ENCODE measurements at places on chromosomes 5 and 9.
A peak's percentile ranks its signal among the peaks of the same experiment; 100 is the strongest.

GRCh38 chr9:16442622-16443021 is 427.8 kb downstream of the BNC2 start:
- no peak for DNase-seq

GRCh38 chr5:168890816-168891812 is 311.9 kb upstream of the PANK3 start:
- no peak for DNase-seq

GRCh38 chr9:136935651-136936050 is 8.9 kb downstream of the FBXW5 start:
- no peak for DNase-seq

DNA sequence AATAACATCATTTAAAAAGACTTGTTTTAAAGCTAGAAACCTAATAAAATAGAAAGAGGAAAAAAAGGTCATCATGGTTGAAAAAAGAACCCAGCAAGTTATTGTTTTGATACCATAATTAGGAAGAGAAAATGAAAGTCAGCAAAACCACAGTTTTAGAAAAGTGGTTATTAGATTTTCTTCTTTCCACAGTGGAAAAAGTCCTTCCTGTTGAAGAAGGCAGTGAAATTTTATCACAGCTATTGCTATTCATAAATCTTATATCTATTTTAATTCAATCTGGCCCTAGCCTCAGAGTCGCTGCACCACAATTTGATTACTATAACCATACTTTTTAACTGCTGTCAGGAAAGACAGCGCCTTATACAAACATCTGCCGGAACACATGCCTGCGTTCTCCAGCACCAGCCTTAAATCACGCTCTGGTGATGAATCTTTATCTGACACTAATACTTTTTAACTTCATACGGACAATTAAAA is 60.3 kb downstream of the MAPKAP1 start:
- peak; percentile 30 for DNase-seq

DNA sequence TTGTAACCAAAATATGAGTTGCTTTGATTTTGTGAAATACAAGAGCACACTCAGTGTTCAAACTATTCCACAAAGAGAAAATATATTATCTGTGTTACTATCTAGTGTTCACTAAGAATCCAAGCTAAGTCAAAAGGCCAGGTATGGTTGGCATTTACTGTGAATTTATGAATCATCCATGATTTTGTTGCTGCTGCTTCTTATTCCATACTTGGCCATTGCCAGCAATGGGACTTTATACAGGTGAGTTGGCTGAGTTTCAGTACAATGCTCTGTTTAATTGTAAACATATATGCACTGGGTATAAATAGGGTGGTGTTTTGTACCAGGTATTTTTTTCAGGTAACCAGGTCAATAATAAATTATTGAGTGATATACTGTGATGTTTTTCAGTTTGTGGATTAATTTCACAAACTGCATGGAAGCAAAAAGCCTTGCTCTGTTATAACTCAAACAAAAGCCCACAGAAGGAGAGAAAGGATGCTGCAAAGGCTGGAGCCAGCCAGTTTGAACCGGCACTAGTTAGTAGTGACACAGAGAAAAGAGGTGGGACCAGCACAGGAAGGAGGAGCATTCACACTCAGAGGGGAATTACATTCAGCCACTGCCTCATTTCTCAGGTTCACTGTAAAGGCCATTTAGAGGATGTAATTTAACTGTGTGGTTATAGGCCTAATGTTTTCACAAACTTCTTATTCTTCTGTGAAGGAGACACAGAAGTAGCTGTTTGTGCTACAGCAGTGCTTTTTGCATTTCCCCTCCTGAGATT is 381.8 kb downstream of the ADGRV1 start:
- peak; percentile 61 for DNase-seq

- no peak for DNase-seq
Measured at GRCh38 chr9:3040761-3041160, 196.9 kb upstream of the PUM3 start.

DNA sequence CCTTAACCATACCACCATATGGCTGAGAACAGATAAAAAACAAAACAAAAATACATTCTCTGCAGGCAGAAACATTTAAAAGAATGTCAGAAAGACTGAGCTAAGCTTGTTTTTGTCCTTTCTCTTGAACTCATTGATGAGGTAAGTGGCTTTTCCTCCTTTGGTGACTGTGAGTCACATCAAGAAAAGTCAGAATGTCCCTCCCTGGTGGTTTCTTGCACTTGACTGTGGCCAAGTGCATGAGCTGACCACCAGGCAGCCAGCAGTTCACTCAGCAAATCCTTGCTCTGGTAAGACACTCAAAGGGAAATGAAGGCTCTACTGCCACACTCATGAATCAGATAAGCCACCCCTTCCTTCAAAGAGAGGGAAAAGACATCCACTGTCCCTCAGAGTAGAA is 970.9 kb downstream of the TAF11L14 start:
- no peak for DNase-seq

DNA sequence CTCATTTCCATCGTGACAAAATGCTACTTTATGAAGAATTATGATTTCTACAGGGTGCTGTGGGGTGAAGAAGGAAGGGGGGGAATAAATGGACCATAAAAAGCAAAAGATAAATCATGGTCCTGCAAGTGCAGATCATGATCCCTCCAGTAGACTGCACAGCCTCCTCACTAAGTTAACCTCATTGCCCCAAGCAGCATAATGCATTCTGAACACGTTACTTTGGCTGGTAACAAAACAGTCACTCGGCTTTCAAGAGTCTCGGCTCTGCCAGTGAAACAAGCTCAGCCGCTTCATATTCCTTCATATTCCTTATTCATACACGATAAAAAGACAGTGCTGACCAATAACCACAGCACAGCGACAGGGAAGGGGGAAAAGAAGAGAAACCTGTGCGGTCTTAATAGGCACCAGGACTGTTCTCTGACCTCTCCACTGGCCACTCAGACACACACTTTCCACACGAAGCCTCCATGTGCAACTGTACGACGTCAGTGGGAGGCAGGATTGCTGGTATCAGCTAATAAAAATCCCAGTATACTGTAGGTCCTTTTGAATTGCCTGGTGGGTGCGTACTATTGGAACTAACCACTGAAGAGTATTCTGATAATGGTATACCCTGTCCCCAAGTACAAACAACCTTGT is 60.5 kb downstream of the ANKH start:
- no peak for DNase-seq

GRCh38 chr9:81303658-81304057 is 385.7 kb downstream of the TLE1 start:
- no peak for DNase-seq

GRCh38 chr9:81146684-81147337 is 542.5 kb downstream of the TLE1 start:
- no peak for DNase-seq

DNA sequence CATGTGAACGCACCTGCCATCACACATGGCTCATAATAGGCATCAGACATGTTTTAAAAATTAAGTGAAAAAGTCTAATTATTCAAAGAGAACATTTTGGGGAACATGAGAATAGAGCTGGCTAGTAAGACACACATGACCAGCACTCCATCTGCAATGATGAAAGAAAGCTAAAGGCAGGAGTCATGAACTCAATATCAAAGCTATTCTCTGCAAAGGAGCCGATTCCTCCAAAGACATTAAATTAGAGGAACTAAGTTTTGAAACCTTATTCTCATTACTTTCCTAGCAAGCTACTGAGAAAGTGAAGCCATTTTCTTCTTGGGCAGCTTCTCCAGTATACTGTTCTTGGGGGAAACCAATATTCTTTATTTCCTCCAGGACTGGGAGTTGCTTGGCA is 172.0 kb downstream of the CRB2 start:
- no peak for DNase-seq

GRCh38 chr9:26746357-26747072 is 146.1 kb downstream of the CAAP1 start:
- DNase-seq = no peak

DNA sequence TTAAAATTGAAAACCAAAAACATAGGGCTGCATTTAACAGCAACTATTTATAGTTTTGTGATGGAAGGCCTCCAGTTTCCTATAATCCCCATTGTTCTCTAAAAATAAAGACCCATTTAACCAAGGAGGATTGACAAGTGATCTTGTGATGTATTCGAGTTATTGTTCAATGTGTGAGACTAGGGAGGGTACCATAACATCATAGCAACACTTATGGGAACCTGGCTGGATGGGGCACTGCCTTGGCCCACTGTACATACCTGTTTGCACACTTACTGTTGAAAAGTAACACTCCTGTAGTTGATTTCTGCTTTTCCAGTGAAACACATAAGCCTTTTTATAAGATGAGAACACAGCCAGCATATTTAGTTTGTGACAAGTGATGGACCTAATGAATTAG is 32.3 kb downstream of the MACIR start:
- no peak for DNase-seq

DNA sequence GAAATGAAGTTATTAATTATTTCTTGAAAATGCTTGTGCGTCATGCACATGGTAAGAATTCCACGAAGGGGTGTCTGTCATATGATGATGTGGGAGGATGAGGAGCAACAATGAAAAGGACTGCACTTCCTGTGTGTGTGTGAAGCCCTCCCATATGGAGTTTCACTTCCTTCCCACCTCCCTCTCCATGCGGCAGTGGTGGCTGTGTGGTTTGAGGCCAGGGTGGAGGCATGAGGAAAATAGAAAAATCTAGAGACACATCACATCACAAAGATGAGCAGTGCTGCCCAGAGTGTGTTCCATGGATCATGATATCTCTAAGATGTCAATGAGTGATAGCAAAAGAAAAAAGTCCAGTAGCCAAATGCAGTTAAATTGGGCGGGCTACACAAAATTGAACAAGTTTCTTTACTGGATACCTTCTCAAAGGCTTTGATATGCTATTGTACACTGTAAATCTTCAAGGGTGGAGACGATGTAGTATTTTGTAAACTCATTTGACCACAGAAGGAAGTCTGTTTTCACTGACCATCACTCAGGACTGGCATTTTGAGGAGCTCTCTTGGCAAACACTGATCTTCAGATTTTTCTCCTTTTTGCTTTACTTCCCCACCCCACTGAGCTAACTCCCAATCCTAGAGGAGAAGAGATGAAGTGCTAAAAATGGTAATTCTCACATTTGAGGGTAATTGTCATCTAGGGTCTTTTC is 55.7 kb upstream of the EQTN start:
- no peak for DNase-seq

GRCh38 chr9:72564479-72565281 is 43.3 kb downstream of the TMC1 start:
- DNase-seq = no peak

GRCh38 chr9:4069457-4070153 is 230.3 kb downstream of the GLIS3 start:
- no peak for DNase-seq

- no peak for DNase-seq
Measured at GRCh38 chr5:154059039-154059430, 20.3 kb downstream of the MFAP3 start.

DNA sequence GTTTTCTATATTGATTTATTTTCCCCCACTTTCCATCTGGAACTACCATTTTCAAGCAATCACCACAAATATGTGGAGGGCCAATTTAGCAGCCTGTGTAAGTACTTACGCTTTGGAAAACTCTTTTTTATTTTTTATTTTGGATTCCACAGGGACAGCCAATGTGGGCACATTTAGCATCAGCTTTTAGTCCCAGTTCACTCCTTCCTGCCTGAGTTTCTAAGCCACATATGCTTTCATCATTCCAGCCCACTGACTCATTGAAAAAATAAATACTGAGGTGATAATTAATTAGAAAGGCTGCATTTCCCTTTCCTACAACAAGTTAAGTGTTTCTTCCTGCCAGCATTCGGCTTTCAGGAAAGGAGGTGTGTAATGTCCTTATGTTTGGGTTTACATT is 76.8 kb downstream of the TMEM167A start:
- DNase-seq = no peak

GRCh38 chr5:135102716-135103574 is 68.9 kb upstream of the PITX1 start:
- DNase-seq = no peak

Measured in GM13976 (cell line).